ENCODE measurements at places on chromosomes 1 and 21.

DNA sequence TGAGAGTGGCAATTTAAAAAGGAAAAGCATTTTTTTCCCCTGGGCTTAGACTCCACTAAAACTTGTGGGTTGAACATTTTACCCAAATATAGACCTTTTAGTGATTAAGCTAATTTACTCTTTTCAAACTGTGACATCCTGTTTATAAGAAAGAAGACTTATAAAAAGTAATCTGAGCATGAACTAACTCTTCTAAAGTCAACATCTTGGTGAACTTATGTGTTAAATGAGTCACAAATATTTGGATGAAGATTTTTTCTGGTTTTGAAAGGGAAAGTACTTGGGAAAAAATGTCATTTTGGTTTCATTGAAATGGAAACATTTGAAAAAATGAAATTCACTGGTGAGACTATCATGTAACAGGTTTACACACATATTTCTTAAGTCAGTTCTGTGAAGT, 109.8 kb downstream of the KCNK2 start:
- DNase-seq = no peak

GRCh38 chr1:10697621-10698160, 98.8 kb downstream of the CASZ1 start:
- DNase-seq = no peak

DNA sequence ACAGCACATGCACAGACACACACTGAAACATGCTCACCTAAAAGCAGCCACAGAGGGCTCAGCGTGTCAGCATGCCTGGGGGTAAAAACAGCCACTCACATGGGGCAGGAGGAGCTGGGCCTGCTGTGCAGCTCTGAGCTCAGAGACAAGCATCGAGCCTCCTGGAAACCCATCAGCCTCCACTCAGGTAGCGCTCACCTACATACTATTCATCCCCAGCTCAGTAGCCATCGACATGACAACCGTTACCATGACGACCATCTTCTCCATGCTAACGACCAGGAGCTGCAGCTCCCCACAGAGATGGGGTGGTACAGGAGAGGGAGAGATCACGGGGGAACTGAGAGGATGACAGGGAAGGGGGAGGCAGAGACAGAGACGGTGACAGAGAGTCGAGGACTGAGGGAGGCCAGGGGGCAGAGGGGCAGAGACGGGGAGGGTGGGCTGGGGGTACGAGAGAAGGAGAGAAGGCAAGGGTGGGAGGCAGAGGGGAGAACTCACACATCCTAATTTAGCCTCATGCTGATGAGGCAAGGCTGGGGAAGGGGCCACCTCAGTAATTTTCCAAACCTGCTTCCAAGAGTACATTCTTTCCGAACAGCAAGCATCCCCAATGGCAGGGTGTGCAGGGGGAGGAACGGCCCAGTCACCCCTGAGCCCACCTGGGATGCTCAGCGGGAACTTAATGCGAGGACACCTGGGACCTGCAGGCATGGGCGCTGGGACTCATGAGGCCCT, 28.4 kb downstream of the SDC3 start:
- peak; percentile 17 for DNase-seq

DNA sequence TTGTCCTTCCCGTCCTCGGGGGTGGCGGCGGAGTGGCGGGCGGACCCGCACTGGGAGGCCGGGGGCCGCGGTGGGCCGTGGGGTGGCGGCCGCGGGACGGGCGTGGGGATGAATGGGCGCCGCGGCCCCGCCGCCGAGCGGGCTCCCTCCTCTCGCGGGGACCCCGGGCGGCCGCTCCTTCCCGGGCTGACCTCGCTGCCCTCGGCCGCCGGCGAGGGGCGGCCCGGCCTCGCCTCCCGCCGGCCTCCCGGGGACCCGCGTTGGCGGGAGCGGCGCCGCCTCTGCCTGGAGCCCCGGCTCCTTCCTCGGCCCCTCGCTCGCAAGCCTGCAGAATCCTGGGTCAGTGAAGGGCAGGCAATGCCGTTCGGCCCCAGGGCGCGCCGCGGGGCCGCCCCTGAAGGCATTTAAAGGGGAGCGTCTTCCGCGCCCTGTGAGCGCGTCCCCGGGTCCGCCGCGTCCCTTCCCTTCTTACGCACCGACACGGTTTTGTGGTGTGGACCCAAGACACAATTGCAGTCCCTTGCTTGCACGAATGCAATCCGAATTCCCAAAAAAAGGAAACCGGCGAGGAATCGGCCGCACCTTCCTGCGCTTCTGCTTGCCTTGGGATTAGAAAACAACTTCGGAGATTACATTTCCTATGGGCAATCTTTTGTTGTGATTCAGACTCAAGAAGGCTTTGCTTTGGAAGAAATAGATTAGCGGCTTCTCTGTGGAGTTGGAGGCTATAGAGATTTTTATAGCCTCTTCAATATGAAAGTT, 776 bp downstream of the ITSN1 start:
- DNase-seq = no peak

GRCh38 chr1:44089371-44090048, 29.1 kb upstream of the KLF17 start:
- DNase-seq = no peak

DNA sequence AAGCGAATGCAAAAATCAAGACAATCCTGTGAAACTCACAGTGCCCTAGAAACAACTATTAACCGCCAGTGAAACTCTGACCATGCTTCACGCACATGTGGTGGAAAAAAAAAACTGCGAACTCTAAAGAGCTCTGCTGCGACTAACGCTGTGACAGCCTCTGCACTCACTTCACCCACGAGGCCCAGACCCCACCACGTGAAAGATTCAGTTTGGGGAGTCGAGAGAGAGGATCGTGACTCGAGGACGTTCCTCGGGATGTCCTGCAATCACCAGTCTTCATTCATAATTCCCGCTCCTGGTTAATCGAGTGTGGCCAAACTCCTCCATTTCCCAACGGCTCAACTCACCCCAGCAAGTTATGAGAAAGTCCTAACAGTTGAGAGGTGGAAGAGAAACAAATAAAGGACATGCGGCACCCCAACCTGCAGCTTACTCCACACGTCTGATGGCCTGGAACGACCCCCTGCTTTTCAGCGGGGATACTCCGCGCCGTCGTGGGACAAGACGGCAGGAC, 1.1 kb downstream of the SERBP1 start:
- DNase-seq = no peak

GRCh38 chr1:153155541-153155940, 4.9 kb upstream of the SPRR2G start:
- DNase-seq = no peak

GRCh38 chr1:78351551-78352216, 139.1 kb upstream of the PTGFR start:
- DNase-seq = no peak

DNA sequence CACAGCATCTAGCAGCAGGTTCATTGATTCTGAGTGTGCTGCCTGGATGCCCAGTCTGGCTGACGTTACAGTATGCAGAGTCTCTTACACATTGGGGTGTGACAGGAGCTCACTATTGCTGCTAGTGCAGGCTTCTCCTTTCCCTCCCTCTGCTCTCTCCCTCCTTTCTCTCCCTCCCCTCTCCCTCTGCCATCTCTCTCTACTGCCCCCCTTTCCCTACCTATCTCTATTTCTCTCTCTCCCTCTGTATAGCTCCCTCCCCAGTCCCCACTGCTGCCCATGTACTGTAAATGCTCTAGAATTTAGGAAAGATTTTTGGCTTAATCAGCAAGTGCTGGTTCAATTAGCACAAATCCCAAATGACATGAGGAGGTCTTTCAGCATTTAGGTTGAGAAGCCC, 62.8 kb downstream of the PCBP3 start:
- DNase-seq = no peak

DNA sequence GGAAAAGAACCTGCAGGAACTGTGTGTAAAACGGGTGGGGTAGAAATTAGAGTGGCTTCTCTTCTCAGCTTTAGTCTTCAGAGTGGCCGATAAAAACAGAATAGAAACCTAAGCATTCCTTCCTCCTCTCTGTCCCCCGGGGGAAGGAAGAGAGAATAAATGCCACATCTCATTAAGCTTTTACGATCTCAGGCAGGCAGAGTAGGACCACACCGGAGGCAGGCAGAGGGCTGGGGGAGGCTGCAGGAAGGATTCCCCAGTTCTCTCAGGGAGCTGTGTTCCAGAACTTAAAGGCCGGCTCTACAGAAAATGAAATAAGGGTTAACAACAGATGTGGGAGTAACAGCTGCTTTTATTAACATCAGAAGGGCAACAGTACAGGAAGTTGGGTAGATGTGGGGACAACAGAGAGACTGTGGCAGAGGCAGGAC, 24.5 kb upstream of the MEF2D start:
- no peak for DNase-seq

DNA sequence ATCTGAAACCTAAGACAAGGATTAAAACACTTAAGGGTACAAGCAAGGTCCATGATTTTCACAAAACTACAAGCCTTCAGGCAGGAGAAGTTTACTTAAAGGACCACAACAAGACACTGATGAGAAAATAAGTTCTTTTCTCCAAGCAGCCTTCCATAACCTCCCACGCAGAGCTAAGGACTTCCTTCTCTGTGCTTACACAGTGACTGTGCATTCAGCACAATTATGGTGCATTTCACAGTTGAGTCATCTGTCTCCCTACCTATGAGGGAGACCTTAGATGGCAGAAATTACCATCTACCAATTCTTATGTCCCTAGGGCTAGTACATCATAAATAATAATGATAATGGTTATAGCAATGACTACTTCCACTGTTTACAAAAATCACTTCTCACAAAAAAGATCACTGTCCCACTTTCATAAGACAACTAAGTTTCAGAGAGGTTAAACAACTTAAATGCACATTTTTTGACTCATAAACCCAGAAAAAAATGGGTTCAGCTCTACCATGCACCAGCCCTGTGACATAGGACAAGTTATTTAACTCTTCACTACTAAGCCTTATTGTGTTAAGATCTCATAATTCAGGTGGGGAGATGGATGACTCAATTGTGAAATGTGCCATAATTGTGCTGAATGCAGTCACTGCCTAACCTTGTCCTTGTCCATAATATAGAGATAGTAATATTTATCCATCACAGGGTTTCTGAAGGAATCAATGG, 45.3 kb downstream of the TARBP1 start:
- DNase-seq = no peak

DNA sequence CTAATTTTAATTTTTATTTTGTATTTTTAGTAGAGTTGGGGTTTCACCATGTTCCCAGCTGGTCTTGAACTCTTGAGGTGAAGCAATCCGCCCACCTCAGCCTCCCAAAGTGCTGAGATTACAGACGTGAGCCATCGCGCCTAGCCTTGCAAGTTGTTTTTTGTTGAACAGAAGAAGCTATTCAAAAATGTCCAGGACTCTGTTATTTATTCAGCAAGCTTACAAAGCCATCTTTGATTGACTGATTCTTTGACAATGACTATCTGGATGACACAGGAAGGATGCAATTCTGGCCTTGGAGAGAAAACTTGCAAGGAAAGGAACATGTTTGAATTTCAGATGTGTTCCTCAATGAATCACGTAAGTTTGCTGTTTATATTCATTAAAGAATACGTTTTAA, 63.5 kb downstream of the MAP3K7CL start:
- DNase-seq = no peak

GRCh38 chr1:202961220-202961880, 3.2 kb upstream of the ADIPOR1 start:
- DNase-seq = no peak

DNA sequence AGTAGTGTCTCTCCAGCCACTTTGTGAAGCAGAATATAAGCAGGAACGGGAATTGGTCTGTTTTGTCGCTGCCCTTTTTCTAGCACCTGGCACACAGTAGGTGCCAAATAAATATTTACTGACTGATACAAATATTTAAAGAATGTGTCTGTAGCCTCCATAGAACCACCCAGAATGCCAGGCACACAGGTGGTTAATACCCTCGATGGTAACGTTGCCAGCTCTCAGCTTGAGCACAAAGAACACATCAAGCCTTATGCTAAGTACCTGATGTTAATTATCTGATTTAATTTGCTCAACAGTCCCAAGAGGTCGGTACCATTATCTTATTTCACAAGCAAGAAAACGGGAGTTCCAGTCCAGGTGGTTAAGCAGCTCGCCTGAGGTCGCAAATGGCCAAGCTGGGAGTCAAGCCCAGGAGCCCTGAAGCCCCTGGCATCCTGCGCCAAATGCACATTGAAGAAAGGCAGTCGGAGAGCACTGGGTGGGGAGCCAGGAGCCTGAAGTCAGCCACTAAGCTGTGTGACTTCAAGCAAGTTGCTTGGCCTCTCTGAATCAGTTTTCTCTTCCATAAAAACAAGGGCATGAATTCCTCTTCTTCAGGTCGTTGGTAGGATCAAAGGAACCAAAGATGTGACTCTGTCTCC, 26.4 kb downstream of the HSPG2 start:
- DNase-seq = no peak

DNA sequence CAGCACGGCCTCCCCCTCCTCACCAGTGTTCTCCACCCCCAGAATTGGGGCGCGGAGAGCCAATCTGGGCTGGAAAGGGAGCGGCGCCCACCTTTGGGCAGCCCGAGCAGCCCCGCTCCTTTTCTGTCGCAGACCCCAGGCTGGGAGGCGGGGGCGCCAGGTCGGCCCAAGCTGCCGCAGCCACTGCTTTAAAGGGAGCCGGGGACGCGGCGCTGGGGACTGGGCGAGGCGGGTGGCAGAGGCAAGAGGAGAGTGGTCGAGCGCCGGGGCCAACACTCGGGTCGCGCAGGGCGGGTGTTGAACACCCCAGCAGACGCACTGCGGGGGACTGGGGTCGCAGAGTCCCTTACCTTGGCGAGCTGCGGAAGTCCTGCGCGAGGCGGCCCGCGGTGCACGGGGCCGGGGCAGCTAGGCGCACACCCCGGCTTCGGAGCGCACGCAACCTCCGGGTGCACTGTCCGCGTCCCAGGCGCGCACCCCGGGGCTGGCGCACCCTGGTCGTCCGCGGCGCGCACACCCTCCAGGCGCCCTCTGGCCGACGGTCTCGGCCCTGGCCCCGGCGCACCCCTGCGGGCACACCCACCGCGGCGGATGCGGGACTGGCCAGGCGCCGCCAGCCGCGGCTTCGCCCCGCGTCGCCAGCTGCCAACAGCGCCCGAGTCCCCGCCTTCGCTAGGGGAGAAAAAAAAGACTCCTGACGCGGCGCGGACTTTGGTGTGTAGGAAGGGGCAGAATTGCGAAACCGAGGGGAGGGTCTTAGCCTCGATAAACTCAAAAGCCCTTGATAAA, at the start of gene KANK4:
Gene KANK4, minus strand, starts transcription at position 679 of the 789 bp plus-strand sequence. CDS start 37,870 bp downstream, outside the sequence.
- no peak for DNase-seq

DNA sequence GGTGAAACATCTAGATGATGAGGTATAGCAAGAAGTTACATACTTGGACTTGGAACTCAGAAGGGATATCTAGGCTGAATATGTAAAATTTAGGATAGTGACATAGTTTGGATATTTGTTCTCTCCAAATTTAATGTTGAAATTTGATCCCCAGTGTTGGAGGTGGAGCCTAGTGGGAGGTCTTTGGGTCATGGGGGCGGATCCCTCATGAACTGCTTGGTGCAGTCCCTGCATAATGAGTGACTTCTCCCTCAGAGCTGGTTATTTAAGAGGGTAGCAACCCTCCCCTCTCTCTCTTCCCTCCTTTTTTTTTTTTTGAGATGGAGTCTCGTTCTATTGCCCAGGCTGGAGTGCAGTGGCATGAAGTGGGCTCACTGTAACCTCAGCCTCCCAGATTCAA, 15.5 kb downstream of the ST3GAL3 start:
- DNase-seq = no peak

- DNase-seq = no peak
Measured at GRCh38 chr1:104933846-104934245, 1184.1 kb downstream of the AMY1C start.
